ENCODE measurements at places on chromosomes 7 and 10. TPM values are rescaled to one million over a fixed set of nuclear protein-coding genes. Genes with fewer than 3 reads are reported as not detected.

Gene GDF10
- 0.28 TPM for total RNA-seq

Gene MMD2
- not detected for total RNA-seq

Gene H2BK1
- total RNA-seq = not detected

Gene PPP1R3C
- 6.4 TPM for total RNA-seq

Gene NXPH1
- not detected for total RNA-seq

- DNase-seq = peak; percentile 33
Measured at GRCh38 chr10:117074621-117075020, 63.4 kb downstream of the VAX1 start.

DNA sequence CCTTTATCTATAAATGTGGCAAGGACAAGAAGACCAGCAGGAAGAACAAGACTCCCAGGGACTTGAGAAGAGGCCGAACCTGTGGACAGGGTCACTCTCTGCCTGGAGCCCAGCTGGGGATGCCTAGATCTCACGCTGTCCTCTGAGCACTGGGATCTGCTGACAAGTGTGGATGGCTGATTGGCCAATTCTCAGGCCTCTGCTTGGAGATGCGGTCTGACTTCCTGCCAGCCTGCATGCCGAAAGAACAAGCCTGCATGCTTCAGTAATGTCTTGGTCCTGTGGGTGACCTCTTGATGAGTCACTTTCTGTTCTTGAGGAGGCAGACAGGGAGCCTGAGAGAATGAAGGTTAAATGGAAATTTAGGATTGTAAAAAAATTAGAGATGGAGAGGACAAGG lies 84.7 kb downstream of the TMEM178B start:
- no peak for DNase-seq

Gene ENKUR
- total RNA-seq = 0.15 TPM

- DNase-seq = no peak
Measured at GRCh38 chr7:74481458-74482196, 27.9 kb downstream of the GTF2IRD1 start.

DNA sequence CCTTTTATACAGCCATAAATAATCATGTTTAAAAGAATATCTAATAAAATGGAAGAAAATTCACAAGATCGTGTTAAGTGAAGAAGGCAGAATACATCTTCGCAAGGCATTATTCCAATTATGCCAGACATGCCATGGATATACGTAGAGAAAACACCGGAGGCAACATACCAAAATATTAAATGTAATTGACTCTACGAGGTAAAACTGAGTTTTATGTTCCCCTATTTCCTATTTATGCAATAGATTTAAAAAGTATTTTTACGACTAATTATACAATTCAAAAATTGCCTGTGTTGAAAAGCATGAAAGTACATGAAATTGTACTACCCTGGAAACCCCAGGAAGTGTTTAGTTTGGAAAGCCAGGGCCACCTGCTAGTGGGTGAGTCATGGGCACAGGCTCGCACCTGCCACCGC lies 936 bp upstream of the REPIN1 start:
- DNase-seq = no peak

DNA sequence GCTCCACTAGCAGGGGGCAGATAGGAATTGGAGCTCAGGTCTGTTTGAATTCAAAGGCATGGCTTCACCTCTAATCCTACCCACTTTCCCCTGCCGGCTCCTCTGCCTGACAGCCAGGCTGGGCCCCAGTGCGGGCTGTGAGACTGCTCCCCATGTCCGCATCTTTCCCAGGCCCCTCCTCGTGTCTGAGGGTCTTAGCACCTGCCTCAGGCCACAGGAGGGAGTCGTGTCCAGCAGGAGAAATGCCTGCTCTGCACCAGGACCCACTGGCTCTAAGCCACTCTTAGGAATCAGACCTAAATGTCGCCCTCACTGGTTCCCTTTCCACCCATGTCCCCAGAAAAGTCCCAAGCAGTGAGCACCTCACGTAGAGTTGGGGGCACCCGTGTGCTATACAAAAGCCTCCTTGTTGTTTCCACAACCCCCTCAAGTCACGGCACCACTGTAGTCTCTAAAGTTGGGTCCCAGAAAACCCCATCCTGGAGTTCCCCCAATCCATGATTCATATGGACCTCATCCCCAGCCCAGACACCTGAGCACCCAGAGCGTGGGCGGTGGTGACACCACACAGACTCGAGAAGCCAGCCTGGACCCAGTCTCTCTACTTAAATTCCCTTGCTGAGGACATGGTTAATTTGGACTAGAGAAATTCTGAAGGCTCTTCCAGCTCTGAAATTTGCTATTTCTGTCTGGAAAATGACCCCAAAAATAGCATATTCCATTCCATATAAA lies 466.4 kb upstream of the ZMIZ1 start:
- peak; percentile 14 for DNase-seq

Gene SORBS1
- total RNA-seq = 10.1 TPM

GRCh38 chr10:3980660-3981059 lies 195.7 kb upstream of the KLF6 start:
- DNase-seq = no peak
